ENCODE measurements at places on chromosomes 16 and 17. TPM values are rescaled to one million over a fixed set of nuclear protein-coding genes. Genes with fewer than 3 reads are reported as not detected.

Gene KRTAP2-3
- total RNA-seq = not detected

Gene WNK4
- total RNA-seq = 0.41 TPM

Gene GCGR
- total RNA-seq = not detected

Gene NRN1L
- total RNA-seq = 5.9 TPM

Gene HIGD1B
- total RNA-seq = not detected

Gene HYDIN
- total RNA-seq = not detected

DNA sequence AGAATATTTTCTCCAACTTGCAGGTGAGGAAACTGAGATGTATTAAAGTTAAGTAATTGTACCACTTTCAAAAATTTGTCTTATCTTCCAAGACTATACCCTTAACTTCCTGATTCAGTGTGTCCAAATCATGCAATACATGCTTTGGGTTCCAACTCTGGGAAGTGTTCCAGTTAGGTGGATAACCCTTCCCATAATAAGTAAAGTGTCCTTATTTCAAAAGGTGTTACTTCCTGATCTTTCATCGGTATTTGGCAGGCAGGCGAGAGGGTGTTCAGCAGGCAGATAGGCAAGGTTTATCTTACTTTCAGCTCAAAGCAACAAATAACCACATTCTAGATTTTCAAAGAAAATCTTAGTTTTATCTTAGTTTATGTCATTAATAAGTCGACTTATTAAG lies 46.3 kb upstream of the ARHGAP44 start:
- no peak overlapping the region for H3K4me3 ChIP-seq
- no peaks in the 10 kb centered on the region for H3K36me3 ChIP-seq
- DNase-seq = no peak

- H3K36me3 ChIP-seq = no peaks in the 10 kb centered on the region
- DNase-seq = peak; percentile 68
- H3K4me1 ChIP-seq = peaks cover 3% of the 10 kb centered on the region
- no peak overlapping the region for H3K4me3 ChIP-seq
- no peaks in the 10 kb centered on the region for H3K27me3 ChIP-seq
These were observed 97.6 kb downstream of the MRM3 start for GRCh38 chr17:879546-880442.

- H3K36me3 ChIP-seq = peaks cover 48% of the 10 kb centered on the region
- no peak overlapping the region for H3K4me3 ChIP-seq
- no peak for DNase-seq
- H3K4me1 ChIP-seq = no peaks in the 10 kb centered on the region
These were observed 19.9 kb downstream of the NCBP3 start for GRCh38 chr17:3826191-3826590.

DNA sequence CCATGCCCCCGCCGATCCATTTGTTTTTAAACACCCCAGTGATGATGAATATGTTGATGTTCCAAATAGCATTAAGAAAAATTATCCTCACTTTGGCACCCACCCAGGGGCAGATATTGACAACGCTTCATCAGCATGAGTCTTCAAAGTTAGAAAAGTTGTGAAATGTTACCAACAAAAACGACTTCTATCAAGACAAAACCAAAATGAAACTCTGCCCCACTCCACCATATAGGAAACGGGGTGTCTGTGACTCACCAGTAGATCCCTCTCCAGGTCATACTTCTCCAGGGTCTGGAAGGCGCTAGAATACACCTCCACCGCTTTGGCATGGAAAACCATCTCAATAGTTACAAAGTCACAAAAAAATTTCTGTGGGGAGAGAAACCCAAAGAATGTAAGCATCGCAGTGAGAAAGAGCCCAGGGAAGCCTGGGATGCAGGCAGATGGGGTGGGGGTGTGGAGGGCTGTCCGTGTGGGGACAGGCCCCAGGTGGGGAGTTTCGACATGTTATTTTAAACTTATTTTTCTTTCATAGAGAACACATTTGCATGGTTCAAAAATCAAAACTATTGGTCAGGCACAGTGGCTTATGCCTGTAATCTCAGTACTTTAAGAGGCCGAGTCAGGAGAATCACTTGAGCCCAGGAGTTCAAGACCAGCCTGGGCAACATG lies 10.2 kb downstream of the CIBAR2 start:
- no peak for DNase-seq
- no peak overlapping the region for H3K4me3 ChIP-seq
- no peak overlapping the region for H3K27ac ChIP-seq
- no peaks in the 10 kb centered on the region for H3K36me3 ChIP-seq

DNA sequence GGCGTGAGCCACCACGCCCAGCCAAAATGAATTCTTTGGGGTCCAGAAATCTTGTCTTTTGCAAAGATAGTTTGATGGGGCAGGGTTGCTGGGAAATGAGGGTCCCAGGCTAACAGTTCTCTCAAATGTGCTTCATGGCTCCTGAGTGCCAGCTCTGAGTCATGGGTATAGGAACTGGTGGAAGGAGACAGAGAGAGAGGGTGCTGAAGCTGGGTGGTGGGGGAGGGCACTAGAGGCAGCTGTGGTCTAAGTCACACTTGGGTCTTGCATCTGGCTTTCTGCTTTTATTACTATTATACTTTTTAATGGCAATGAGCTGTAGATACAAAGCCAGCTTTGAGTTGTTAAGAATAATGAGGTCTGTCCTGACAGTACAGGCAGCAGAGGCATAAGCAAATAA lies 54.6 kb downstream of the PRKCA start:
- no peak overlapping the region for H3K27ac ChIP-seq
- no peak overlapping the region for H3K4me3 ChIP-seq
- H3K36me3 ChIP-seq = no peaks in the 10 kb centered on the region

DNA sequence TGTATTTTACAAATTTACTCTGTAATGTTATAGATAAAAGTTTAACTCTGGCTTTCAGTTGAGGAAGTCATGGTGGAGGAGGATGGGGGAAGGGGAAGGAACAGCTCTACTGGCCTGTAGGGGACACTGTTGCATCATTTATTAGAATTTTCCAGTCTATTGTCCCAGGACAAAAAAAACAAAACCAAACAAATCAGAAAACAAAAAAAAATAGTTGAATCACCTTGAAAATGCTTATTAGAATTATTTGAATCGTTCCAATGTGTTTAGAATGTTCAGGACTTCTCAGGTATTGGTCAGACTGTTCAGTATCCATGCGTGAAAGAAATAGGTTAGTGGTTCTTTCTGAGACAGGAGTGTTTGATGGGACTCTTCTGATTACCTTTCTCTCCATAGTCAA lies 242.0 kb downstream of the FTO start:
- H3K4me3 ChIP-seq = no peak overlapping the region
- no peaks in the 10 kb centered on the region for H3K4me1 ChIP-seq
- H3K27ac ChIP-seq = no peak overlapping the region
- H3K36me3 ChIP-seq = no peaks in the 10 kb centered on the region
- no peak for DNase-seq

GRCh38 chr16:3070608-3071111 lies 5.2 kb downstream of the IL32 start:
- no peak overlapping the region for H3K4me3 ChIP-seq
- no peak overlapping the region for H3K27ac ChIP-seq
- H3K36me3 ChIP-seq = peaks cover 21% of the 10 kb centered on the region
- H3K4me1 ChIP-seq = peaks cover 82% of the 10 kb centered on the region
- H3K27me3 ChIP-seq = no peaks in the 10 kb centered on the region
- no peak for DNase-seq

DNA sequence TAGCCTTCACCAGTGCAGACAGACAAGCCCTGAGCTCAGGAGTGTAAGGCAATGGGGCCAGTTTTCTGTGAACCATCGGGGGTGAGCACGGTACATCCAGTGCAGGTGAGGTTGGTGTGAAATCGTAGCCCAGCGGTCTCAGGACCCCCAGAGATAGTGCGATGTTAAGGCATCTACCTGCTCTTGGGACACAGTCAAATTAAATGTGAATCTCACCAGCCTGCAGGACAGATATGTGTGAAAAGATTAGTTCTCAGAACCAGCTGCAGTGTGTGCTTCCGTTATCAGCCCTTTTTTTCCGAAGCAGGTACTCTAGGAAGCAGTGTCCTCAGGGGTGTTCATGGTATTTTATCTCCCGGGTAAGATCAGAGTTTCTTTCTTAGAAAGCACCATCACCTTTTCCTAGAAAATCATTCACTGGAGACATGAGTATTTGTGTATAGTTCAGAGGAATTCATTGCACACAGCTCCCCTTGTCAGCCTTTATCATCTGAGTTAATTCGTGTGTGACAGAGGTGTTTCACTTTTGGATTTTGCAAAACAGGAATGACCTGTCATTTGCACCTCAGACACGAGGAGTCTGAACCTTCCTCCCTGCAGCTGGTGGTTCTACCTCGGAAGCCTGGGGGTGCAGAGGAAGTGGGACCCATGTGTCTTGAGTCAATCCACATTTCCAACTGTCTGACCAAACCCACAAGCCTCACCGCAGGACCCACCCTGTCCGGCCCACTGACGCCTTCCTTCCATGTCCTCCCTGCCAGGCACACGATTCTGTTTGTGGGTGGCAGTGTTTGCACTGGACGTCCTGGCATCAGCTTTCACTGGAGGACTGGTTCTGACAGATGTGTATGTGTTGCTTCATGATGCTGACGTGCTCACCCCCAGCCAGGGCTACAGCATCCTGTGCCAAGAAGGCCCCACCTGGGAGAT lies 107.8 kb downstream of the CLEC16A start:
- peaks cover 12% of the 10 kb centered on the region for H3K36me3 ChIP-seq
- H3K27me3 ChIP-seq = no peaks in the 10 kb centered on the region
- peaks cover 33% of the 10 kb centered on the region for H3K4me1 ChIP-seq
- no peak for DNase-seq
- no peak overlapping the region for H3K27ac ChIP-seq

DNA sequence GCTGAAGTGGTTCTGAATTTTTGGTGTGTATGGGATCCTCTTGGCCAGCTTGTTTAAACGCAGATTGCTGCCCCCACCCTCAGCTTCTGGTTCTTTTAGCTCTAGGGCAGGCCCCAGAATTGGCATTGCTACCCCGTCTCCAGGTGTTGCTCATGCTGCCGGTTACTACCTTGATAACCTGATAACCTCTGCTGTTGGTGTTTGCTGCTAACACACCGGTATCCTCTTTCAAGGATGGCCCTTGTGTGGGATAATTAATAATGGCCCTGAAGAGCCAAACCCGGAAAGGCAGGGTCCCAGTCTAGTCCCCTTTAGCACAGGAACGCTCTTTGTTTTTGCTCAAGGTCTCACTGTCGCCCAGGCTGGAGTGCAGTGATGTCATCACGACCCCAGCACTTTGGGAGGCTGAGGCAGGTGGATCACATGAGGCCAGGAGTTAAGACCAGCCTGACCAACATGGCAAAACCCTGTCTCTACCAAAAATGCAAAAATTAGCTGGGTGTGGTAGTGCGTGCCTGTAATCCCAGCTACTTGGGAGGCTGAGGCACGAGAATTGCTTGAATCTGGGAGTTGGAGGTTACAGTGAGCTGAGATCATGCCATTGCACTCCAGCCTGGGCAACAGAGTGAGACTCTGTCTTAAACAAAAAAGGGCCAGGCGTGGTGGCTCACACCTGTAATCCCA lies 1.3 kb upstream of the ST3GAL2 start:
- H3K4me3 ChIP-seq = no peak overlapping the region
- peaks cover 31% of the 10 kb centered on the region for H3K4me1 ChIP-seq
- no peaks in the 10 kb centered on the region for H3K27me3 ChIP-seq
- peak overlapping the region; percentile 64 for H3K27ac ChIP-seq
- no peak for DNase-seq
- no peaks in the 10 kb centered on the region for H3K36me3 ChIP-seq

DNA sequence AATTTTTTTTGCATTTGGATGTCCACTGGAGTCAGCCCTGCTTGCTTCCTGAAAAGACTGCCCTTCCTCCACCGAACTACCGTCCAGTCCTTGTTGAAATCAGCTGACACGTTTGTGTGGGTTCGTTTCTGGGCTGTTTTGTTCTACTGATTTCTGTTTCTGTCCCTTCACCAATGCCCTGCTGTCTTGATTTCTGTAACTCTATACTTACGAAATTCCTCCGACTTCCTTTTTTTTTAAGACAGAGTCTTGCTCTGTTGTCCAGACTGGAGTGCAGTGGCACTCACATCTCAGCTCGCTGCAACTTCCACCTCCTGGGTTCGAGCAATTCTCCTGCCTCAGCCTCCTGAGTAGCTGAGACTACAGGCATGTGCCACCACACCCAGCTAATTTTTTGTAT lies 8.4 kb upstream of the GAA start:
- no peak overlapping the region for H3K27ac ChIP-seq
- H3K4me3 ChIP-seq = no peak overlapping the region
- no peaks in the 10 kb centered on the region for H3K36me3 ChIP-seq
- DNase-seq = no peak
- no peaks in the 10 kb centered on the region for H3K27me3 ChIP-seq

DNA sequence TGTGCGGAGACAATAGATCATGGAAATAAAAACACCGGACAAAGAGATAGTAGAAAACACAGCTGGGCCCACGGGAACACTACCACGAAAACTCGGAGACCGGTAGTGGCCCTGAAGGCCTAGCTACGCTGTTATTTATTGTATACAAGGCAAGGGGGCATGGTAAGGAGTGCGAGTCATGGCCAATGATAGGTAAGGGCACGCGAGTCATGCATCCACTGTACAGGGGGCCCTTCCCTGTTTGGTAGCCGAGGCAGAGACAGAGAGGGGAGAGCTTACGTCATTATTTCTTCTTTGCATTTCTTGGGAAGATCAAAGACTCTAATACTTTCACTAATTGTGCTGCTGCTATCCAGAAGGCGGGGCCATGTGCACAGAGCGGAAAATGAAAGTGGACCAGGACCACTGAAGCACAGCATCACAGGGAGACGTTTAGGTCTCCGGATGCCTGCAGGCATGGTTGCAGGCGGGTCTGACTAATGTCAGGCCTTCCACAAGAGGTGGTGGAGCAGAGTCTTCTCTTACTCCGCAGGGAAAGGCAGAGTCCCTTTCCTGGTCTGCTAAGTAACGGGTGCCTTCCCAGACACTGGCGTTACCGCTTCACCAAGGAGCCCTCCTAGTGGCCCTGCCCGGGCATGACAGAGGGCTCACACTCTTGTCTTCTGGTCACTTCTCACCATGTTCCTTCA lies 74.4 kb upstream of the ARL4D start:
- DNase-seq = no peak
- H3K27me3 ChIP-seq = peaks cover 8% of the 10 kb centered on the region
- no peak overlapping the region for H3K27ac ChIP-seq

- H3K36me3 ChIP-seq = no peaks in the 10 kb centered on the region
- H3K4me1 ChIP-seq = peaks cover 44% of the 10 kb centered on the region
- no peak overlapping the region for H3K27ac ChIP-seq
- H3K27me3 ChIP-seq = no peaks in the 10 kb centered on the region
- H3K4me3 ChIP-seq = no peak overlapping the region
- no peak for DNase-seq
These were observed 99.9 kb downstream of the RPTOR start for GRCh38 chr17:80644536-80644935.

GRCh38 chr17:49051269-49051668 lies 54.1 kb downstream of the IGF2BP1 start:
- H3K36me3 ChIP-seq = no peaks in the 10 kb centered on the region
- no peak overlapping the region for H3K4me3 ChIP-seq
- no peak for DNase-seq
- H3K4me1 ChIP-seq = no peaks in the 10 kb centered on the region
- H3K27ac ChIP-seq = no peak overlapping the region

DNA sequence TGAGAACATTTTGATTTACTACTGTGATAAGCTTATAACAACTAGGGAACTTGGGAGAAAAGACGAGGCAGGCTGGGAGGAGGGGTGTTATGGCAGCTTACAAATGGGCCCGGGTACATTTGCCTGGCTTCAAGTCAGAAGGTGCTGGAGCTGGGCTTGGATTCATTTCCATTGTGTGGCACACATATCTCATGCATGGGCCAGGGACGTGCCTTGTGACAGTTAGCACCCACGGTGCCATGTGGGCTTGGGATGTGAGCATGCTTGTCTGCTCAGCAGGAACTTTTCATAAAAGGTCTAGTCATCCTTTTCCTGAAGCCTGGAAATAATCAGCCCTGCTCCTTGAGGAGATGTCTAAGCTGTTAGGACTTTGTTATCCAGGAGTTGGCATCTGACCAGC lies 572.2 kb downstream of the CDH13 start:
- no peak for DNase-seq
- H3K4me1 ChIP-seq = no peaks in the 10 kb centered on the region
- H3K36me3 ChIP-seq = no peaks in the 10 kb centered on the region
- H3K27me3 ChIP-seq = no peaks in the 10 kb centered on the region
- no peak overlapping the region for H3K4me3 ChIP-seq

Measured in CD4-positive, alpha-beta memory T cell (primary cell).